ENCODE measurements at places on chromosomes 7 and 10.
A peak's percentile ranks its signal among the peaks of the same experiment; 100 is the strongest.

- DNase-seq: no peak
Observed at GRCh38 chr7:20151708-20152456, 65.3 kb downstream of the MACC1 start.

DNA sequence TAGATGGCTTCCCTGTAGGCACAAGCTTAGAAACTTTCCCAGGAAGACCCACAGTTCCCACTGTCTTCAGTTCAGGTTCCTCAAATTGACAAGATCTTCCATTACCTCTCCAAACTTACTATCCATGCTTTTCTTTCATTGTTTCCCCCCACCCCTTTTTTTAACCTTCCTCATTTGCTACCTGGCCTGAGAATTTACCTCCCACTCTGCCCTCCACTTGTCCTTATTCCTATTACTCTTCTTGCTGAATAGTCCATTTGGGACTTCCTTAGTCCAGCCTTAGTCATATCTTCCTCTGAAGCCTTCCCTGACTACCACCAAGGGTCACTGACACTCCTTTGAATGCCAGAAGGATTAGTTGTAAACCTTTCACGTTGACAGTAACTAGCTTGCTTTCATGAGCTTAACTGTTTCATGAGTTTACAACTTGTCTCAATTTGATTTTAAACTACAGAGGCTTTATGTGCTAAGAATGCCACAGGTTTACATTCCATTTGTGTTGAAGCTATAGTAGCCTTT is 1.2 kb upstream of the CALU start:
- no peak for DNase-seq

- no peak for DNase-seq
Observed at GRCh38 chr10:74419491-74419951, 268.5 kb downstream of the ADK start.

GRCh38 chr7:29970158-29970557 is 19.4 kb downstream of the SCRN1 start:
- DNase-seq: no peak

- DNase-seq: no peak
Observed at GRCh38 chr7:120486164-120486563, 213.2 kb downstream of the KCND2 start.

DNA sequence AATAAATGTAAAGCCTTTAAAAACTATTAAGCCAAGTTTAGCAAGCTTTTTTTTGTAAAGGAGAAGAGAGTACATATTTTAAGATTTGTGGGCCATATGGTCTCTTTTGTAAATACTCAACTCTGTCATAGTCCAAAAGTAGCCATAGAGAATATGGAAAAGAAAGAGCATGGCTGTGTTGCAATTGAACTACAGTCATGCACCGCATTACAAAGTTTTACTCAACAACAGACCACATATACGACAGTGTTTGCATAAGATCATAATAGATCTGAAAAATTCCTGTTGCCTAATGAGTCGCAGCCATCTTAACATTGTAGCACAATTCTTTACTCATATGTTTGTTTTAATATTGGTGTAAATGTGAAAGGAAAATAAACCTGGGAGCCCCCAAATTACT is 440.8 kb downstream of the HTR7 start:
- no peak for DNase-seq

GRCh38 chr10:110169586-110169985 is 37.8 kb upstream of the MXI1 start:
- DNase-seq: no peak

GRCh38 chr7:106346678-106347217 is 62.0 kb upstream of the NAMPT start:
- DNase-seq: peak; percentile 8

DNA sequence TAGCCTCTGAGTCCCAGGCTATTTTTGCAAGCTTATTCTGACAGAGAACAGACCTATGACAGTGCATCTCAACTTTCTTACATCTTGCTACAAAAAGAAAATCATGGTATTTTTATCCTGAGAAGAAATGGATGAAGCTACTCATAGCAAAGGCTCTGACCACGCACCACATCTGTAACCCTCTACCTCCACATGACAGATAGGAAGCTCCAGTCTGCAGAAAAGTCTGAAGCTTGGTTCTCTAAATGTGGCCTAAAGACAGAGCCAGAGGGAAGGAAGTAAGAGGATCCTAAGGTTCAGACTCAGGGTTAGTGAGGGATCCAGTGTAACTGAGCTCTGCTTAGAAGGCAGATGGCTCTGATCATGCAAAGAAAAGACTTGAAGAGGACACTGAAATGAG is 58.4 kb upstream of the ABCB5 start:
- DNase-seq: no peak

GRCh38 chr7:142485617-142486226 is 227.9 kb upstream of the PRSS58 start:
- no peak for DNase-seq

All from stimulated activated CD8-positive, alpha-beta memory T cell treated with anti-CD3 and anti-CD28 coated beads, Interleukin-15, amount 100 ng/mL, for 1 hour (primary cell).